ENCODE measurements at places on chromosomes 16 and 17.

GRCh38 chr16:14538604-14539003, 91.5 kb downstream of the PARN start:
- H3K4me3 ChIP-seq: no peak overlapping the region
- no peaks in the 10 kb centered on the region for H3K4me1 ChIP-seq
- DNase-seq: no peak
- H3K36me3 ChIP-seq: no peaks in the 10 kb centered on the region

DNA sequence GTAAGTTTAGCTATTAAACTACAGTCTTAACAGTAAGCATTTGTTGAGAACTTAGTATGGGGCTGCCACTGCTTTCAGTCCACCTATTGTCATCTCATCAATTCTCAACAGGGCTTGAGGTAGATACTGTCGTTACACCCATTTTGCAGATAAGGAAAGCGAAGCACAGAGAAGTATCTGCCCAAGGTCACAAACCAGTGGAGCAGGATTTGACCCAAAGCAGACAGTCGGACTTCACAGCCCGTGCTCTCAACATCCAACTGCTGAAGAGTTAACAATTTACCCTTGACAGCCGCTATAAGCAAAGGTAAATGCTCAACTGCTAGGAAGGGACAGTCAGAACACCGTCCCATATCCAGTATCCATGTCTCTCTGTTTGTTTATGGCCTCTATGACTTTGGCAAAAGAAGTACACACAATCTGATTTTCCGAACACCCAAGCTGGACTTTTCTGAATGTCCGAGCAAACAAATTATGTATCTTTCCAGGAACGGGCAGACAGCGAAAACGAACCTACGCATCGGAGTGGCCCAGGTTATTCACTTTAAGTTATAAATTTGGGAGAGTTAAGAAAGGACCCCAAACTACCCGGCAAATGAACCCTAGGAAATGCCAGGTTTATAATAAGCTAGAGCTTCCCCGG, 1.2 kb downstream of the SIAH1 start:
- H3K36me3 ChIP-seq: no peaks in the 10 kb centered on the region
- H3K27ac ChIP-seq: peak overlapping the region; percentile 86
- H3K27me3 ChIP-seq: no peaks in the 10 kb centered on the region
- H3K4me3 ChIP-seq: peak overlapping the region; percentile 85

DNA sequence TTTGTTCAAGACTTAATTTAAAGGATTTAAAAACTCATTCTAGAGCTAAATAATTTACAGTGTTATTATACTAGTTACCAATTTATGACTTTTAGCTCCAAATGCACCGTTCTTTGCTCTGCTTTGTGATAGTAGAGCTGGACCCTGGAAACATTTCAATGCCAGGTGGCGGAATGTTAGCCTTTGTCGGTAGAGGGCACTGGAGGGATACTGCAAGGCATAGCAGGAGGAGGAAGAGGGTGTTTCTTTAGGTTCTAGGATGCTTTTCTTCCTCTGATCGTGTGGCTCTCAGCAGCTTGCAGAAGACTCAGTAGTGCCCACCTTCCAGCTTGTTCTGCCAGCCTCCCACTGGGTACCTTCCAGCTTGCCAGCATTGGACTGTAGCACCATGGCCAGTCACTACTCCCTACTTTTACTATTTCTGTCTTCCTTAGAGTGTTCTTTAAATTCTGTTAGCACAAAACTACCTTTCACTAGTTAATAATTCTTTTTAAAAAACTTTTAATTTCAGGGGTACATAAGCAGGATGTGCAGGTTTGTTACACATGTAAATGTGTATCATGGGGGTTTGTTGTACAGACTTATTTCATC, 325.3 kb downstream of the UTP18 start:
- no peak overlapping the region for H3K27ac ChIP-seq
- H3K4me3 ChIP-seq: no peak overlapping the region
- no peaks in the 10 kb centered on the region for H3K27me3 ChIP-seq
- no peaks in the 10 kb centered on the region for H3K36me3 ChIP-seq
- no peak for DNase-seq

DNA sequence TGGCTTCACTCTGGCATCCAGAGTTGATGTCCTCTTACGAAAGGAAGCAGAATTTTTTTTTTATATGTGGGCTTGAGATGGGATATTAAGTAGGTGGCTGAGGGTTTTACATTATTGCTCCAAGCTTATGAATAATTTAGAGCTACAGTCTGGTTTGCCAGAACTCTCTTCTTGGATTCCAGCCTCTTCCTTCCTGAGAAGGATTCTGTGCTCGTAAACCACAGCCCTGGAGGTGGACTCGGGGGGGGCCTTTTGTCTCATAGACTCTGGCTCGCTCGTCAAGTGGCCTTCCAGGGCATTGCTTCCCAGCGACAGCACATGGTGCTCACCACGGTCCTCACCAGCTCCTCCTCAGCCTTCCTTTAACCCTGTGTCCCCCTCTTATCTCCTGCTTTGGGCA, 43.2 kb downstream of the TMEM11 start:
- H3K27me3 ChIP-seq: no peaks in the 10 kb centered on the region
- H3K36me3 ChIP-seq: no peaks in the 10 kb centered on the region
- DNase-seq: no peak
- no peak overlapping the region for H3K4me3 ChIP-seq

GRCh38 chr16:13306161-13306995, 405.0 kb downstream of the SHISA9 start:
- H3K27ac ChIP-seq: no peak overlapping the region
- no peak overlapping the region for H3K4me3 ChIP-seq
- no peaks in the 10 kb centered on the region for H3K36me3 ChIP-seq
- no peaks in the 10 kb centered on the region for H3K4me1 ChIP-seq
- H3K27me3 ChIP-seq: no peaks in the 10 kb centered on the region
- no peak for DNase-seq
